ENCODE measurements at places on chromosomes 3 and 15.

- peak; percentile 91 for DNase-seq
These were observed 860 bp downstream of the RASA2 start for GRCh38 chr3:141487521-141488252.

GRCh38 chr15:100528833-100529428 lies at the start of gene CERS3:
TSS of gene CERS3 (minus strand) at chr15:100528950. CDS start at chr15:100501849, 27,101 bp downstream.
- DNase-seq = no peak

- DNase-seq = no peak
These were observed 108.9 kb downstream of the FNDC3B start for GRCh38 chr3:172148241-172148640.

DNA sequence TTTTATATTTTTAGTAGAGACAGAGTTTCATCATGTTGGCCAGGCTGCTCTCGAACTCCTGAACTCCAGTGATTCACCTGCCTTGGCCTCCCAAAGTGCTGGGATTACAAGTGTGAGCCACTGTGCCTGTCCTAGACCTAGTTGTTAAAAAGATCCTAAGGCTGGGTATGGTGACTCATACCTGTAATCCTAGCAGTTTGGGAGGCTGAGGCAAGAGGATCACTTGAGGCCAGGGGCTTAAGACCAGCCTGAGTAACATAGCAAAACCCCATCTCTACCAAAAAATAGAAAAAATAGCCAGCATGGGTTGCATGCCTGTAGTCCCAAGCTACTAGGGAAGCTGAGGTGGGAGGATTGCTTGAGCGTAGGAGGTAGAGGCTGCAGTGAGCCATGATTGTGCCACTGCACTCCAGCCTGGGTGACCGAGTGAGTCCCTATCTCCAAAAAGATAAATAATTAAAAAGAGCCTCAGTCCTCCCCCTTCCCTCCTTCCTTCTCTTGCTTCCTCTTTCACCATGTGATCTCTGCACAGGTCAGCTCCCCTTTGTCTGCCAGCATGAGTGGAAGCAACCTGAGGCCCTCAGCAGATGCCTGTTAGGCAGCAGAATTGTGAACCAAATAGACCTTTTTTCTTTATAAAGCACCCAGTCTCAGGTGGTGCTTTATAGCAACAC lies 9.8 kb upstream of the FNDC3B start:
- DNase-seq = no peak

DNA sequence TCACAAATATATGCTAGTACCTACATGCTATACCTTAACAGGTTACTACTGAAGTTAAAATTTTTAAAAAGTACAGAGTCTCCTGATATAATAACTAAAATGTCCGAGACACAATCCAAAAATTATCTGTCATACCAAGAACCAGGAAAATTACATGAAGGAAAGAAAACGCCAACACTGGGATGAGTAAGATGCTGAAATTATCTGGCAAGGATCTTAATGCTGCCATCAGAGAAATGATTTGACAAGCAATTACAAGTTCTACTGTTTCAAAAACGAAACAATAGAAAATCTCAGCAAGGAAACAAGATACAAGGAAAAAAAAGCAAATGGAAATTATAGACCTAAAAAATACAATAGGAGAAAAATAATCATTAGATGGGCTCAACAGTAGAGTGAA lies 92.5 kb downstream of the UBE3A start:
- no peak for DNase-seq

DNA sequence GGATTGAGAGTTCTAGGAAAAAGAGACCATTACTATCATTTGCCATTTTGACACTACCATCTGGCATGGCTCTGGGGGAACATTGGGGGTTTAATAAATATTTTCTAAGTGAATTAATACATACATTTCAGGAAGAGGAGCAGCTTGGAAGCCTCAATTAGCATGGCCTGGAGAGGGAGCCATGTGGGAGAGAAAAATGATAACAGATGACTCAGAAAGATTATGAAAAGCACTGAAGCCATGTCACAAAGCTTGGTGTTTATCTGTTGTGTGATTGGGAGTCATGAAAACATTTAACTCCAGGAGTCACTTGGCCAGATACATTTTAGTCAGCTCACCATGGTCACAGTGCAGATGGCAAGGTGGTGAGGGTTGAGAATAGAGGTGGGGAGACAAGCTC lies 121.0 kb downstream of the SSR3 start:
- no peak for DNase-seq

DNA sequence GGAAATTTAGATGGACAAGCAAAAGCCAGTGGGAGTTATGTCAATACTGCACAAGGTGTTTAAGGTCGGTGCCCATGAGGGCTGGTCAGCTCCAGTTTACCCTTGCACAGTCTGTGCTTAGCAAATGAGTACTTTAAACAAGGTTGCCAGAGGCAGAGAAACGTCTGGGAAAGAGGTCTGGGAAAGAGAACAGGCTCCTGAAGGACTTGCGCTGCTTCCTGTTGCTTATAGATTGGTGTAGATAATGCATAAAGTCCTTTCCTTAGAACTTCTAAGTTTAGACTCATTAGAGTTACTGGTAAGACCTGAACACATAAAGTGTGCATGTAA lies 162.6 kb upstream of the P2RY1 start:
- no peak for DNase-seq

GRCh38 chr3:171178714-171179113 lies 152.2 kb upstream of the SLC2A2 start:
- no peak for DNase-seq

- DNase-seq = peak; percentile 77
These were observed at the start of gene SIDT1 for GRCh38 chr3:113531826-113532697. TSS of gene SIDT1 (plus strand) at chr3:113532555. CDS start at chr3:113533022, 467 bp downstream.

DNA sequence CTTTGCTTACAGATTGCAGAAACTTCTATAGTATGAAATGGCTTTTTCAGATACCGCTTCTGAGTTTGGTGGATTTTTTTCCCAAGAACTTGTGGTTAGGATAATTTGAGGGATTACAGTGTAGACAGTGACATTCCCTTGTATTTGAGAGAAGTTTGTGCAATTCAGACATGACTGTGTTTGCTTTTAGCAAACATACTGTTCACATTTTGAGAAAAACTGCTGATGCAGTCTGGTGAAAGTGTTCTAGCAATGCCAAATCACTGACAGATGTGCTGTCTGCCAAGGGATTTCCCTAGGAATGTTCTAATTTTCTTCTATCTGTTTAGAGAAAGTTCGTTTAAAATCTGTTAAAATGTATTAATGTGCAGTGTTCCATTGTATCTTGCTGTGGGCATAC lies 652.6 kb downstream of the FHIT start:
- no peak for DNase-seq

- DNase-seq = no peak
These were observed 23.4 kb downstream of the NCBP2 start for GRCh38 chr3:196918968-196919367.

DNA sequence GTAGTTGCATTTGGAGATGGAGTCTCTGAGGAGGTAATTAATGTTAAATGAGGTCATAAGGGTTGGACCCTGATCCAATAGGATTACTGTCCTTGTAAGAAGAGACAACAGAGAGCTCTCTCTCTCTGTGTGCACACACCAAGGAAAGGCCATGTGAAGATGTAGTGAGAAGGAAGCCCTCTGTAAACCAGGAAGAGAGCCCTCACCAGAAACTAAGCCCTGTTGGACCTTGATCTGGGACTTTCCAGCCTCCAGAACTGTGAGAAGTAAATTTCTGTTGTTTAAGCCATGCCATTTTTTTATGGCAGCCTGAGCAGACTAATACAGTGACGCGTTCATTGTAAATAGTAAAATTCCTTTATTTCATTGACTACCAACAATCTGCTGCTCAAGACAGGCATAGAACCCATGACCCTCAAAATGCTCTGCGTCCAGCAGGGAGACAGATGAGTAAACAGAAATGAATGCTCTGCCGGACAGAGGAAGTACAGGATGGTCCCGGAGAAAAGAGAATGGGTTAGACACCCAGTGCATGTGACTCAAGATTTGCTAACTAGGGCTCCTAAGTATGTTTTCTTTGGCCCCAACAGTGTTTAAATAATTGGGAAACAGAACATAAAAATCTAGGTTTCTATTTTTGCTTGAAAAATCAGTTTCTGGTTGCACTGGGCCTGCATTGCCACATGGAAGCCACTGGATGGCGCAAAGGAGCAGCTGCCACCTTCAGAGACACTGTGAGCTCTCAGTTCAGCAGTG lies 37.9 kb upstream of the TNFAIP8L3 start:
- DNase-seq = no peak
